ENCODE measurements at places on chromosomes 2 and 18.

DNA sequence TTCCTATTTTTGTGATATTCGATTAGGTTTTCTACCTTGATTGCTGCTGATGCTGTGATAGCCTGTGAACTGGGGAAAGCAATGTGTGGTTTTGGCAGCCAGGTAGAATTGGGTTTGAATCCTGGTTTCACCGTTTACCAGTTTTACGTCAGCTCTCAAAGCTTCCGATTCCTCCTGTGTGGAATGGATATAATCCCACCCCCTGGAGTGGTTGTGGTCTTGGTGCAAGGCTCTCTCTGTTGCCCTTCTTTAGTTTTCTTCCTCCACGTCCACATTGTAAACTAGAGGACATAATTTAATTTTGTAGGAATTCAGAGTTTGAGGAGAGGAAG is 45.0 kb downstream of the PHLPP1 start:
- no peak for DNase-seq

DNA sequence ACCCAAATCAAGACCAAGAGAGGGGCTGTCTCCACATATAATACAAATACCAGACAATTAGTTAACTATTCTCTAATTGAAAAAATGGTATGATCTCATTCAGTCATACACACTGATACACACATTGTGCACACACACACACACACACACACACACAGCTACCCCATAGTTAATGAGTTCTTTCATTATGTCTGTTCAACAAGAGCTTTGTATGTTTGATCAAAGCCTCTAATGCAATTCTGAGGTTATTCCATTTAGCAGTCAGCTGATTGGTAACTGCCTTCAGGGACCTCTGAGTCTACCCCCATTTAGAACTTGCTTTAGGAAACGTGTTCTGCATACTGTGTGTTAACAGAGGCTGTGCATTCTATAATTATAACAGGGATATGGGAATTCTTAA is 741.4 kb upstream of the LRRTM4 start:
- DNase-seq = peak; percentile 94

DNA sequence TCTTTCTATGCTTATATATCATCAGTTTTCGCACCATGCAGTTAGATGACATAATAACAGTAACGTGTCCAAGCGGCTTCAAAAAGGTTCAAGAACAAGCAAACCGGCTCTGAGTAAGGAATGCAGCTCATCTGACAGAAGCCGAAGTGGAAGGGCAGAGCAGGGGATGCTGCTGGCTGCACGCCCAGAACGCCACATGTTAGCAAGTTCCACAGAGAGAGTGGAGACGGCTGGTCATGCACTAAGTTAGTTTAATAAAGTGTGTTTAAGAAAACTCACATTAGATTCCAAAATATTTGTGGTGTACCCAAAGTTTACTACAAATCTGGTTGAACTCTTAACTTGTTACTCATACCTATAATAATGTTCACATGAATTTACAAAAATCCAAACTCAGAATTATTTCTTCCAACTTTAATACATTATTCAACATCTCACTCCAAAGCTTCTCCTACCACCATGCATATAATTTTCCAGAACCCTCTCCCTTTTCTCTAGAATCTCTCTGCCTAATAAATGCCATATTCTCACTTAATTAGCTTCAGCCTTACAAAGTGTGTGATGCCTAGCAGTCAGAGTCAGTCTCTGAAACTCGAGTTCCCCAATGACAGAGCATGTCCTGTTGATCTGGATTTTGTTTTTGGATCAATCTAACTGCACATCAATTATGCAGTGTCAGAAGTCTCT is 170.0 kb downstream of the DNAH7 start:
- peak; percentile 64 for DNase-seq

DNA sequence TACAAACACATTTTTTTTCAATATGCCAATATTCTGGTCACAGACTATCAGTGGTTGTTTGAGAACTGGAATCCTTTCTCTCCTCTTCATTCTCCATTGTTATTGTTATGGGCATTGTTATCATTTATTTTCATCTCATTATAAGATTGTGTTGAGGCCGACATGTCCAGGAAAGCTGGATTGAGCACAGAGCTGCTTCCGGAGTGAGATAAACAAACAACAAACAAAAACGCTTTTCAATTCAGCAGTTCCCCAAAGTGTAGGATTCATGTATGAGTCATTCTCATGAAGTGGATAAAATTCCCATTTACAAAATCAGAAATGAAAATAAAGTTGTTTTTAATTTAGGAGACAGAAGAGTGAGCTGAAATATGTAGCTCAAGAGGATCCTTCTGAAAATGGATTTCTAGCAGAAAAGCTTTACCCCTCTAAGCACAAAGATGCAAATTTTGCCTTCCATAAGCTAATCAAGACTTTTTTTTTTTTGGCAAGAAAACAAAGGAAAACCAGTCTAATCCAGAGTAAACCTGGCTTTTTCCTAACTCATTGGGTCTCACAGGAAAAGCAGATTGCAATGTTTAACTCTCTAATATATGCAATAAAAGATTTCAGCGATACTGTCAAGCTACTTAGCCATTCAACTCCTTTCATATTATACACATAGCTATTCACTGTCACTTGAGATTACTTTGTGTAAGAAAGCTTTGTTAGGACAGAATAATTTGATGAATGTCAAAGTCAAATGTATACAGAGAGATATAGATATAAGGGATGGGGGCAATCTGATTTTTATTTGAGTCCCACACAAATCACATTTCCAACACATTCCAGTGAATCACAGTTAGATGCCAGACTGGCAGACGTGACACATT is 1441.7 kb upstream of the CELF4 start:
- no peak for DNase-seq

GRCh38 chr2:21361957-21362486 is 238.3 kb downstream of the TDRD15 start:
- DNase-seq = no peak

DNA sequence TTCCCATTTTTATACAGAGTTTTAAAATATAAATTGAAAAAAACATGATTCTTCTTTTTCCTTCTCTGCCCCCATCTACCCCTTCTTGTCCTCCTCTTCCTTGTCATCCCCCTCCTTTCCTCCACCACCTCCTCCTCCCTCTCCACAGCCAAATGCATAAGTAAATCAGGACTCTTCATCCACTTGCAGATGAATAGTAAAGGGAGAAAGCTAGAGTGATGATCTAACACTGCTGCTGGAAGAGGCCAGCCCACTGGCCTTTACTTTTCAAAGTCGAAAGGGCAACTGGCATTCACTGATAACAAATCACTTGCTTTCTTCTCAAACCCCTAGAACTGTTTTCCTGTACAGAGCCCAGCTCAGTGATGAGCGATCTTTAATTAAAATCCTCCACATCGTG is 205.8 kb downstream of the PDE1A start:
- DNase-seq = no peak

DNA sequence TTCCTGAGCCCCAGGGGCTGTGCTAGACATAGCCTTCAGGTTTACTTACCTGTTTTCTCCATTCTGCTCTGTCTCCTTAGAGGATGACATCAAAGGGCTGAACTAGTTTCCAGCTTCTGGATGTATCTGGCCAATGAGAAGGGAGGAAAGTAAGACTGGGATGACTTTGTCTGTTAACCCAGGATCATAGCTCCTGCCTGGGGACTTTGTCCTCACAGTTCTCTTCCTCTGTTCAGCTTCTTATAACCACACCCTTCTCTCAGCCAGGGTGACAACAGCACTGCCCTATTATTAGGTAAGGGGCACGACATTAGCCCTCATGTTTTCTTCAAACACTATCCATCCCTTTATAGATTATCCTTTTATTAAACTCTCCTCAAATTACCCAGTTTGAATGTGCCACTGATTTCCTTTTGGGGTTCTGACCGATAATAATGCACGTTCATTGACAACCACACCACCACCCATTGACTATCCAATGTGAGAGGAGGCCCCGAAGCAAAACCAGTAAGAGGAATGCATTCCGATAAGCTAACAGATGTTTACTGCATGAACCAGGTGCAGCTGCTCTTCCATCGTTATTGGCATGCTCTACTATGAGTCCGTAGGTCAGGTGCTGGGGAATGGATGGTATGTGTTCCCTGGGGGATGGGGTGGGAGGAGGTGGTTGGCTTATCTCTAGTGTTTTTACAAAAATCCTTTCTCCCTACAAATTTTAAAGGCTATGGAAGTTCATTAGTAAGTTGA is 23.5 kb downstream of the TSN start:
- no peak for DNase-seq

- DNase-seq = no peak
Observed at GRCh38 chr2:157181234-157181633, 76.3 kb upstream of the GALNT5 start.

- DNase-seq = no peak
Observed at GRCh38 chr2:69625078-69625795, 18.3 kb downstream of the AAK1 start.

DNA sequence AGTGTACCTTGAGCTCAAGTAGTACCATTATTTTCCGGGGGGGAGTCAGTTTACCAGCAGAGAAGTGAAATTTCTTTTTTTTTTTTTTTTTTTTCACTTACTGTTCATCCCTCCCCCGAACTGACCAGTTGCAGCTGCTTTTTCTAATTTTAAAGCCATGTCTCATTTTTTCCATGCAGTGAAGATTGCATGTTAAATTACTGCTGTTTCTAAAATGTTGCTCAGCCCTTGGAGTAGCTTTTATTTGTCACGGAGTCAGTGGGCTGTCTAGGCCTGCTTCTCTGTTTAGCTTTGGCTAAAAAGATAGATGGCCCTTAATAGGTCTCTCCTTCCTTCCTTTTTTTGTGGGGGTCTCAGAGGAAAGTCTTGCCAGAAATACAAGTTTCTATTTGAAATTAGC is 70.2 kb downstream of the NGEF start:
- no peak for DNase-seq

GRCh38 chr18:11046140-11046539 is 103.2 kb downstream of the PIEZO2 start:
- DNase-seq = no peak

DNA sequence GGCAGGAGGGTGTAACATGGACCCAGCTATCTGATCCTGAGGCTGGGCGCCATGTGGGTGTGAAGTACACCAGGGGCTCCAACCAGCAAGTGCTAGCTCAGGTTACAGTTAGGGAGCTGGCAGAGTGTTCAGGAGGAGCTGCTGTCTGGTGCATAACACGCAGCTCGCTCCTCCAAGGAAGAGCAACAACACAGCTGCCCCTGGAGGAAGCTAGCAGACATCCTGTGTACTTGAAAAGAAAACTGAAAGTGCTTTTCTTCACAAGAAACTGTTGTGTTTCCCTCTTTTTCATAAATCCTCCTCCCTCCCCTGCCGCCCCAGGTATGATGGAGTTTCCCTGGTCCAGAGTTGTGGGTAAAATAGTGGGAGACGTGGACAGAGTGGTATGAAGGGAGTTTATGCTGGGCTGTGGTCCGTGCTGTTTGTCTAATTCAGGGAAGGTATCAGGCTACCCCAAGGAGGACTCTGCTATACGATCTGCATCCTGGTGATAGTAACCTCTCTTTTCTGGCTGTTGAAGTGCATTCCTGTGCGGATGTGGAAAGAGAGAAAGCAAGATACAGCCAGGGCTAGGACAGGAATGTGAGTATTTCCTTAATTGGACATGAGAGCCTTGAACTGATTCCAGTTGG is 6.1 kb upstream of the LBH start:
- DNase-seq = no peak

GRCh38 chr2:17166506-17166905 is 351.7 kb downstream of the RAD51AP2 start:
- DNase-seq = no peak

GRCh38 chr18:74040459-74041332 is 106.9 kb downstream of the FBXO15 start:
- DNase-seq = no peak

- no peak for DNase-seq
Observed at GRCh38 chr2:98565286-98565860, 42.9 kb downstream of the COA5 start.

GRCh38 chr2:48346124-48346536 is 183.8 kb upstream of the STON1 start:
- DNase-seq = peak; percentile 75
